ENCODE measurements at places on chromosomes 6 and 20. TPM values are rescaled to one million over a fixed set of nuclear protein-coding genes. Genes with fewer than 3 reads are reported as not detected.

The CST7 gene
- total RNA-seq: 92.0 TPM

DNA sequence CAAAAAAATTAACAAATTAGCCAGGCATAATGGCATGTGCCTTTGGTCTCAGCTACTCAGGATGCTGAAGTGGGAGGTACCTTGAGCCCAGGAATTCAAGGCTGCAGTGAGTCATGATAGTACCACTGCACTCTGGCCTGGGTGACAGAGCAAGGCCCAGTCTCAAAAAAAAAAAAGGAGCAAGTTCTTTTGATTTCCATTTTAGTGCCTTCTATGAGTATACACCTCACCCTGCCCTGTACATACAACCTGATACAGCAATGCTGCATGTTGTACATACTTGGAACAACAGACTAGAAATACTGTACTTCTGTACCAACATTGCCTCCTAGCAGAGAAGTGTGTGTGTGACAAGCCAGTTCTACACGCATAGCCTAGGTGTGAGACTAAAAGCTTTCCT, 97.3 kb upstream of the CARMIL1 start:
- no peak overlapping the region for H3K4me3 ChIP-seq
- no peak for DNase-seq
- H3K27ac ChIP-seq: no peak overlapping the region

DNA sequence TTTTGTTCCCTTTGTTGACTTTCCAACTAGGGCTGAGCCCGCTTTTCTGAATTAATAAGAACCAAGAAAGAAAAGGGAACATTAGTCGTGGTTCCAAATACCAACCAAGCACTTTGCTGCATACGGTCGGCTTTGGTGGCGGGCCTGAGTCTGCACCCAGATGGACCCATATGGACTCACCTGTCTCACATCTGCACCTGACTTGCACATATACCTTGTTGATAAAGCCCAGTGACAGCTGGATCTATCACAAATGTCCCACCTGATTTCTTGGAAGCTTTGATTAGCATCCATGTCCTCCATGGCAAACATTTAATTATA, 39.0 kb downstream of the TPD52L1 start:
- H3K27ac ChIP-seq: no peak overlapping the region
- H3K4me1 ChIP-seq: peaks cover 2% of the 10 kb centered on the region
- DNase-seq: no peak
- H3K27me3 ChIP-seq: peaks cover 18% of the 10 kb centered on the region
- no peaks in the 10 kb centered on the region for H3K36me3 ChIP-seq

GRCh38 chr6:40457261-40457660, 129.9 kb downstream of the LRFN2 start:
- no peaks in the 10 kb centered on the region for H3K4me1 ChIP-seq
- H3K4me3 ChIP-seq: no peak overlapping the region
- DNase-seq: no peak
- no peak overlapping the region for H3K27ac ChIP-seq
- H3K27me3 ChIP-seq: peaks cover 22% of the 10 kb centered on the region

DNA sequence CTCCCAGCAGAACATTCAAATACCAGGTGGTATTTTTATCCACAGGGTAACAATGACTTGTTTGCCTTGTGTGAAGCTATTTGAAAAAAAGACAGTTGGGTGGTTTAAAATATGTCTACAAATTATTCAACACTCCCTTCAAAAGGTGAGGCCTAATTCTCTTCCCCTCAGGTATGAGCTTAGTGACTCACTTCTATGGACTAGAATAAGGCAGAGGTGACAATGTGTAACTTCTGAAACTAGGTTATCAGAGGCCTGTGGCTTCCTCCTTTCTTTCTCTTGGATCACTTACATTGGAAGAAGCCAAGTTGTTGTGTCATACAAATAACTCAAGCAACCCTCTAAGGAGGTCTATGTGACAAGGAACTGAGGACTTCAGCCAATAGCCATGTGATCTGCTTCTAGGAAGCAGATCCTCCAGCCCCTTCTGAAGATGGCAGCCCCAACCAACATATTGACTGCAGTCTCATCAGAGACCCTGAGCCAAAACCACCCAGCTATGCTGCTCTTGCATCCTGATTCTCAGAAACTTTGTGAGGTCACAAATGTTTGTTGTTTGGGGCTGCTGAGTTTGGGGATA, 102.6 kb downstream of the SNAP25 start:
- no peak overlapping the region for H3K27ac ChIP-seq
- no peak overlapping the region for H3K4me3 ChIP-seq
- peaks cover 3% of the 10 kb centered on the region for H3K27me3 ChIP-seq
- no peaks in the 10 kb centered on the region for H3K36me3 ChIP-seq
- H3K4me1 ChIP-seq: peaks cover 2% of the 10 kb centered on the region

DNA sequence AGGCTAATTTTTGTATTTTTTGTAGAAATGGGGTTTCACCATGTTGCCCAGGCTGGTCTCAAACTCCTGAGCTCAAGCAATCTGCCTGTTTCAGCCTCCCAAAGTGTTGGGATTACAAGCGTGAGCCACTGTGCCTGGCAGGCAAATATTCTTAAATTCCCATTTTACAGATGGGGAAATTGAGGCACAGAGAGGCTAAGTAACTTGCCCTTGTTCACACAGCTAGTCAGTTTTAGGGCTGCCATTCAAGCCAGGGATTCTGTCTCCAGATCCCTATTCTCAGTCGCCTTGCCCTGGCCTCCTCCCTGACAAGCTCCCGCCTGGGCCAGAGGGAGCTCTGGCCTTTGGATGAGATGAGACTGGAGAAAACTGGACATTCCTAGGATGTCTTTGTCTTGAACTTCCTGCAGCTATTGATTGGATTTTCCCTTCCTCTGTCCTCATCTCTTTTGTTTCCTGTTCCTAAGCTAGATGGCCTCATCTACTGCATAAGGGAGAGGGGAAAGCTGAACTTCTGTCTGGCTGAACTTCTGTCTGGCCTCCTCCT, 90.5 kb downstream of the NDUFAF5 start:
- H3K27ac ChIP-seq: no peak overlapping the region
- DNase-seq: no peak
- H3K27me3 ChIP-seq: peaks cover 2% of the 10 kb centered on the region
- H3K36me3 ChIP-seq: no peaks in the 10 kb centered on the region

Data from activated naive CD8-positive, alpha-beta T cell treated with anti-CD3 and anti-CD28 coated beads, Interleukin-2, amount 10 ng/mL, durations not matched to agents 7 days and 5 days (primary cell).